ENCODE measurements at places on chromosomes 13 and 19.

- H3K36me3 ChIP-seq, result peaks cover 28% of the 10 kb centered on the region
- H3K4me3 ChIP-seq, result peak overlapping the region; percentile 92
- DNase-seq, result no peak
- H3K27me3 ChIP-seq, result no peaks in the 10 kb centered on the region
These were observed 900 bp downstream of the PPP1R13L start for GRCh38 chr19:45403781-45404556.

GRCh38 chr13:88022431-88023208 lies 351.4 kb downstream of the SLITRK5 start:
- DNase-seq, result no peak
- H3K27me3 ChIP-seq, result no peaks in the 10 kb centered on the region
- H3K27ac ChIP-seq, result no peak overlapping the region
- no peaks in the 10 kb centered on the region for H3K36me3 ChIP-seq
- H3K4me3 ChIP-seq, result no peak overlapping the region
- peaks cover 10% of the 10 kb centered on the region for H3K4me1 ChIP-seq

DNA sequence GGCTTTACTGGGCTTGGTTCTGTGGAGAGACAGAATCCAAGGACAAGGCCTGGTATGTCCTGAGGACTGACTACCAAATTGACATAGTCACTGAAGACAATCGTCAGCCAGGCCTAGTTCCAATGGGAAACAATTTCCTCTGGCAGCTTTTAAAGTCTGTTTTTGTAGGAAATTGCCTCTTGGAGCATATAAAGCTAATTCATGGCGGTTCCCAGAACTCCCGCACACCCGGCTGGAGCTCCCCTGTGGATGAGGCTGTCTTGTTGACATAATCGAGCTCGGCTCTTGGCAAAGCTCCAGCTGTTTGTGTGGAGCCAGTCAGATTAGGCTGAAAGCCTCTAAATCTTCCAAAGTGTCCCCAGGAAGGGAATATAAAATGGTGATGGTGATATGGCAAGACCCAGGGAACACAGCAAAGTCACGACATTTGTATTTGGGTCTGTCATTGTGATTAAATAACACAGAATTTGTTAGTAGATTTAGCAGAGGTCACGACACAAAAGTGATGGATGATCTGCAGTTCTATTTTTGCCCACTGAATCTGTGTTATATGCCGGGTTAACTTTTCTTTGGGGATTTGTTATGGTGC lies 395.0 kb downstream of the PCDH9 start:
- peaks cover 4% of the 10 kb centered on the region for H3K4me1 ChIP-seq
- H3K36me3 ChIP-seq, result no peaks in the 10 kb centered on the region
- H3K4me3 ChIP-seq, result no peak overlapping the region
- H3K27me3 ChIP-seq, result no peaks in the 10 kb centered on the region
- H3K27ac ChIP-seq, result no peak overlapping the region
- DNase-seq, result no peak

DNA sequence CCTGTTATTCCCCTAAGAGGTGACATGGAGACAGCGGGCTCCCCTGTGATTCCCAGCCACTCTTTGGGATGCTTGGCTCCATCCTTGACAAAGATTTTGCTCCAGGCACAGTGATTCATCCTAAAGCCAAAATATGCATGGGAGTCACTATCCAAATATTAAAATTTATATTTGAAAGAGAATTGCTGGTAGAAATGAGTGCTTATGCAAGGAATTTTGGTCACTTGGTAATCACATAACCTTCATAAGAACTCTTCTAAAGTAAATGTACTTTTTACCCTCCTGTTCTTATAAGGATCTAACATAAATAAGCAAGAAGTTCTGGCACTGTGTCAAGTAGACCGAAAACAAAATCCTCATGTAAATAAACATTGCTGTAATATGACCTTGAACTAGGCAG lies 385.8 kb downstream of the ITGBL1 start:
- DNase-seq, result no peak
- no peak overlapping the region for H3K27ac ChIP-seq
- H3K4me3 ChIP-seq, result no peak overlapping the region
- H3K27me3 ChIP-seq, result no peaks in the 10 kb centered on the region

GRCh38 chr13:34698945-34699344 lies 243.1 kb upstream of the NBEA start:
- no peaks in the 10 kb centered on the region for H3K4me1 ChIP-seq
- H3K27ac ChIP-seq, result no peak overlapping the region
- no peaks in the 10 kb centered on the region for H3K27me3 ChIP-seq
- no peak for DNase-seq
- H3K4me3 ChIP-seq, result no peak overlapping the region
- no peaks in the 10 kb centered on the region for H3K36me3 ChIP-seq

GRCh38 chr19:35351411-35352176 lies 3.9 kb downstream of the FFAR1 start:
- no peaks in the 10 kb centered on the region for H3K36me3 ChIP-seq
- DNase-seq, result peak; percentile 38
- H3K27ac ChIP-seq, result no peak overlapping the region
- peaks cover 14% of the 10 kb centered on the region for H3K27me3 ChIP-seq

- H3K4me1 ChIP-seq, result peaks cover 41% of the 10 kb centered on the region
- no peaks in the 10 kb centered on the region for H3K27me3 ChIP-seq
- H3K27ac ChIP-seq, result peak overlapping the region; percentile 63
- H3K4me3 ChIP-seq, result no peak overlapping the region
- peaks cover 71% of the 10 kb centered on the region for H3K36me3 ChIP-seq
- DNase-seq, result peak; percentile 82
These were observed 18.2 kb upstream of the ZNF543 start for GRCh38 chr19:57302020-57302465.

GRCh38 chr19:18832306-18833140 lies 764 bp downstream of the UPF1 start:
- peak overlapping the region; percentile 56 for H3K27ac ChIP-seq
- DNase-seq, result no peak
- H3K36me3 ChIP-seq, result peaks cover 35% of the 10 kb centered on the region

DNA sequence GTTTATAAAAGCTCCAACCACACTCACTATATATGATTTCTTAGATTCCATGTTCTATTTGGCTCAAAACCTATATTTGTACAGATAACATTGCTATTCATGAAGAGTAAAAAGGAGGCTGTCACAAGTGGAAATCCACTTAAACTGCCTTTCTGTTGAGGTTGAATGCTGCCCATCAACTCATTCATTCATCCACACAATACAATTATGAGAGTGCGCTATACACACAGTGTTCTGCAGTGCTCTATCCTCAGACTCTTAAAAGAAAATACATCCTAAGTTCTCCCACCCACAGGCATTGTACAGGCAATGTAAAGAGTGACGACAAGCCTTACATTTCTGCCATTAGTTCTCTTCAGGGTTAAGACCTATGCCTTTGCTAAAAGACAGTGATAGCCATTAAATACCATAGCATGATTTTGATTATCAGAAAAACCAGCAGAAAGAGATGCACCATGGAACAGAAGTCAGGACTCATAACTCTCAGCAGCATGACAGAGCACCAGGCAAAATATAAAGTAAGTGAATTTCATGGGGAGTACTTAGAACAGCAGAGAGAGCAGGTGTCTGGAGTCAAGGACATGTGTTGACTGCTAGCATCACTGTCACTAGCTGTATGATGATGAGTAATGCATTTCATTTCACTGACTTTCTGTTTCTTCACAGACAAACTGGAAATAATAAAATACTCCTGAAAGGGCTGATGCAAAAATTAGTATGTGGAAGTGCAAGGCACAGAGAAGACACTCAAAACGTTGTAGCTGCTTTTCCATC lies 218.0 kb downstream of the RBM26 start:
- no peak for DNase-seq
- H3K4me1 ChIP-seq, result no peaks in the 10 kb centered on the region
- no peaks in the 10 kb centered on the region for H3K36me3 ChIP-seq
- H3K4me3 ChIP-seq, result no peak overlapping the region
- no peak overlapping the region for H3K27ac ChIP-seq

DNA sequence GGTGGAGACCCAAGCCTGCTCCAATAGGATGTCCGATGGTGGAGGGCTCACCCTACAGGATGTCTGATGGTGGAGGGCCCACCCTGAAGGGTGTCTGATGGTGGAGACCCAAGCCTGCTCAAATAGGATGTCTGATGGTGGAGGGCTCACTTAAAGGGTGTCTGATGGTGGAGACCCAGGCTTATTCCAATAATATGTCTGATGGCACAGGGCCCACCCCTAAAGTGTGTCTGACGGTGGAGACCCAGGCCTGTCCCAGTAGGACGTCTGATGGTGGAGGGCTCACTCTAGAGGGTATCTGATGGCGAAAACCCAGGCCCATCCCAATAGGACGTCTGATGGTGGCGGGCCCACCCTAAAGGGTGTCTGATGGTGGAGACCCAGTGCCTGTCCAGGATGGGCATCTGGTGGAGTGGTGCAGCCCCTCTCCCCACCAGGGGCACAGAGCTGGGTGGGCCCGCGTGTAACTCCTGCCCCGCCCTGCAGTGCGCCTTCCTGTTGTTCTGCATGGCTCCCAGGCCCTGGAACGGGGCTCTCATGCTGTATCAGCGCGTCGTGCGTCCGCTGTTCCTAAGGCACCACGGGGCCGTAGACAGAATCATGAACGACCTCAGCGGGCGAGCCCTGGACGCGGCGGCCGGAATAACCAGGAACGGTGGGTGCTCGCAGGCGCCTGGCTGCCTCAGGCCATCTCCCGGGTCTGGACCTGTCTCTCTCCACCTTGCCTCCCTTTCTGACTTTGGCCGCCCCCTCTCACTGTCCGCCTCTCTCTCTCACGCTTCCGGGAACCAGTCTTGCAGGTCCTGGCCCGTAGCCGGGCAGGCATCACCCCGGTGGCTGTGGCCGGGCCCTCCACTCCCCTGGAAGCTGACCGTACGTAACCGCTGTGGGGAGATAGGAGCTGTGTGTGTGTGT lies 5.1 kb downstream of the REEP6 start:
- H3K27ac ChIP-seq, result no peak overlapping the region
- no peaks in the 10 kb centered on the region for H3K36me3 ChIP-seq
- H3K4me3 ChIP-seq, result no peak overlapping the region
- H3K27me3 ChIP-seq, result no peaks in the 10 kb centered on the region
- no peaks in the 10 kb centered on the region for H3K4me1 ChIP-seq

DNA sequence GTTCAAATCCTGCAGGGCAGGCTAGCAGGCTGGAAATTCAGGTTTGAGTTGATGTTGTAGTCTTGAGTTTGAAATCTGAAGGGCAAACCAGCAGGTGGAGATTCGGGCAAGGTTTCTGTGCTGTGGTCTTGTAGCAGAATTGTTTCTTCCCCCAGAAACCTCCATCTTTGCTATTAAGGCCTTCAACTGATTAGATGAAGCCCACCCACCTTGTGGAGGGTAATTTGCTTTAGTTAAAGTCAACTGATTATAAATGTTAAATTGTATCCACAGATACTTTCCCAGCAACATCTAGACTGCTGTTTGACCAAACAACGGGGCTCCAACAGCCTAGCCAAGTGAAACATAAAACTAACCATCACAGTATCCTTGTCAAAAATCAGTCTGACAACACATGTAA lies 9.4 kb downstream of the IPO5 start:
- H3K36me3 ChIP-seq, result no peaks in the 10 kb centered on the region
- H3K27me3 ChIP-seq, result no peaks in the 10 kb centered on the region
- H3K4me3 ChIP-seq, result no peak overlapping the region
- no peak for DNase-seq
- no peaks in the 10 kb centered on the region for H3K4me1 ChIP-seq

GRCh38 chr13:110894086-110894485 lies 20.8 kb downstream of the ANKRD10 start:
- H3K27ac ChIP-seq, result no peak overlapping the region
- H3K4me1 ChIP-seq, result no peaks in the 10 kb centered on the region
- peaks cover 41% of the 10 kb centered on the region for H3K36me3 ChIP-seq
- H3K27me3 ChIP-seq, result no peaks in the 10 kb centered on the region
- no peak for DNase-seq
- no peak overlapping the region for H3K4me3 ChIP-seq

DNA sequence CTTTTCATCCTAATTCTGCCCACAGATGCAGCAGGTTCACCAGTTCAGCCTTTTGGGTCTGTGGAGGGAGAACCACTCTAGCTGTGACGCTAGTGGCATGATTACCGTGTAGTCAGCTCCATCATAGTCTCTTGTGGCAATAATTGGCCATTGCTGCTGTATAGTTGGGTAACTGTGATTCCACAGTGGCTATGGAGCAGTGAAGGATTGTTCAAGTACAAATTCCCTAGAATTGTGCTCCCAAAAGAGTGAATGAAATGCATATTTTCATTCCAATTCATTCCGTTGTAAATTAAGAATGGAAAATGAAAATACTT lies 856 bp downstream of the TEX26 start:
- no peak overlapping the region for H3K4me3 ChIP-seq
- no peaks in the 10 kb centered on the region for H3K27me3 ChIP-seq
- H3K36me3 ChIP-seq, result no peaks in the 10 kb centered on the region

DNA sequence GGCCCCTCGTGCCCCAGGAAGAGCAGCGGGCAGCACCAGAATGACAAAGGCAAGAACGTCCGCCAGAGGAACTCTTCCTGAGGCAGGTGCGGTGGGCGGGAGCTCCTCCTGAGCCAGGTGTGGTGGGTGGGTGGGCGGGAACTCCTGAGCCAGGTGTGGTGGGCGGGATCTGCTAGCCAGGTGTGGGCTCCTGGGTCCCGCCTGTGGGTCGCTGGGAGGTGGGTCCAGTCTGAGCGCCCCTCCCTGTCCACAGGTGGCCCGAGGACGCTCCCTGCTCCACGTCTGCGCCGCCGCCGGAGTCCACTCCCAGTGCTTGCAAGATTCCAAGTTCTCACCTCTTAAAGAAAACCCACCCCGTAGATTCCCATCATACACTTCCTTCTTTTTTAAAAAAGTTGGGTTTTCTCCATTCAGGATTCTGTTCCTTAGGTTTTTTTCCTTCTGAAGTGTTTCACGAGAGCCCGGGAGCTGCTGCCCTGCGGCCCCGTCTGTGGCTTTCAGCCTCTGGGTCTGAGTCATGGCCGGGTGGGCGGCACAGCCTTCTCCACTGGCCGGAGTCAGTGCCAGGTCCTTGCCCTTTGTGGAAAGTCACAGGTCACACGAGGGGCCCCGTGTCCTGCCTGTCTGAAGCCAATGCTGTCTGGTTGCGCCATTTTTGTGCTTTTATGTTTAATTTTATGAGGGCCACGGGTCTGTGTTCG lies 7.0 kb upstream of the HCN2 start:
- no peaks in the 10 kb centered on the region for H3K4me1 ChIP-seq
- no peaks in the 10 kb centered on the region for H3K27me3 ChIP-seq
- no peak overlapping the region for H3K27ac ChIP-seq
- DNase-seq, result no peak
- H3K4me3 ChIP-seq, result no peak overlapping the region
